ENCODE measurements at places on chromosomes 11 and 22.

- DNase-seq = no peak
- no peaks in the 10 kb centered on the region for H3K36me3 ChIP-seq
- H3K27ac ChIP-seq = no peak overlapping the region
- peaks cover 5% of the 10 kb centered on the region for H3K4me1 ChIP-seq
- H3K4me3 ChIP-seq = no peak overlapping the region
- peaks cover 57% of the 10 kb centered on the region for H3K27me3 ChIP-seq
Observed at GRCh38 chr22:19770349-19771220, 10.0 kb downstream of the TBX1 start.

DNA sequence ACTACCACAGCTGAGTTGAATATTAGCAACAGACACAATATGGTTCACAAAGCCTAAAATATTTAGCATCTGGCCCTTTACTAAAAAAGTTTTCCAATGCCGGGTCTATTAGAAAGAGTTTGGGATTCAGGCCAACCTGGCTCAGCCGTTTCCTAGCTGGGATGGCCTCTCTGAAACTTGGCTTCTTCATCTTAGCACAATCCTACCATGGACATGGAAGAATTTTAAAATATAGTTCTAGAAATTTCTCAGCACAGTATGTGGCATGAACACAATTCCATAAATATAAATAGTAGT is 103.8 kb downstream of the RRAS2 start:
- no peak for DNase-seq
- no peak overlapping the region for H3K27ac ChIP-seq
- no peaks in the 10 kb centered on the region for H3K27me3 ChIP-seq

- peaks cover 3% of the 10 kb centered on the region for H3K4me1 ChIP-seq
- H3K4me3 ChIP-seq = no peak overlapping the region
- no peak overlapping the region for H3K27ac ChIP-seq
- H3K27me3 ChIP-seq = peaks cover 45% of the 10 kb centered on the region
Observed at GRCh38 chr11:71253794-71254193, 1.4 kb upstream of the SHANK2 start.

GRCh38 chr11:84819128-84819527 is 808.0 kb downstream of the DLG2 start:
- H3K36me3 ChIP-seq = no peaks in the 10 kb centered on the region
- no peak overlapping the region for H3K4me3 ChIP-seq
- H3K27me3 ChIP-seq = no peaks in the 10 kb centered on the region
- no peaks in the 10 kb centered on the region for H3K4me1 ChIP-seq

GRCh38 chr11:27611947-27612455 is 88.3 kb downstream of the BDNF start:
- H3K36me3 ChIP-seq = peaks cover 3% of the 10 kb centered on the region
- no peaks in the 10 kb centered on the region for H3K4me1 ChIP-seq
- no peak for DNase-seq
- H3K27ac ChIP-seq = no peak overlapping the region
- no peak overlapping the region for H3K4me3 ChIP-seq

GRCh38 chr22:30453731-30454510 is 17.9 kb downstream of the SEC14L3 start:
- DNase-seq = peak; percentile 54
- no peaks in the 10 kb centered on the region for H3K4me1 ChIP-seq
- no peak overlapping the region for H3K27ac ChIP-seq
- peaks cover 5% of the 10 kb centered on the region for H3K27me3 ChIP-seq

- H3K27me3 ChIP-seq = peaks cover 4% of the 10 kb centered on the region
- no peak overlapping the region for H3K4me3 ChIP-seq
- no peak for DNase-seq
Observed at GRCh38 chr11:94655291-94655690, 88.1 kb downstream of the PIWIL4 start.

DNA sequence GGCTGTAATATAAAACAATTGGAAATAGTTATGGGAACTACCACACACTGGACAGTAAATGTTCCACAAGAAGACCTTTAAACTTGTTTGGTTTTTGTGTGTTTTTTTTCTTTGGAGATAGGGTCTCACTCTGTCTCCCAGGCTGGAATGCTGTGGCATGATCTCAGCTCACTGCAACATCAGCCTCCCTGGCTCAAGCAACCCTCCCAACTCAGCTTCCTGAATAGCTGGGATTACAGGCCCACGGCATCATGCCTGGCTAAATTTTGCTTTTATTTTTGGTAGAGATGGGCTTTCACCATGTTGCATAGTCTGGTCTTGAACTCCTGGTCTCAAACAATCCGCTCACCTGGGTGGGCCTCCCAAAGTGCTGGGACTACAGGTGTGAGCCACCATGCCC is 121.0 kb downstream of the MPPED2 start:
- no peaks in the 10 kb centered on the region for H3K4me1 ChIP-seq
- no peak for DNase-seq
- H3K36me3 ChIP-seq = no peaks in the 10 kb centered on the region
- no peak overlapping the region for H3K27ac ChIP-seq

DNA sequence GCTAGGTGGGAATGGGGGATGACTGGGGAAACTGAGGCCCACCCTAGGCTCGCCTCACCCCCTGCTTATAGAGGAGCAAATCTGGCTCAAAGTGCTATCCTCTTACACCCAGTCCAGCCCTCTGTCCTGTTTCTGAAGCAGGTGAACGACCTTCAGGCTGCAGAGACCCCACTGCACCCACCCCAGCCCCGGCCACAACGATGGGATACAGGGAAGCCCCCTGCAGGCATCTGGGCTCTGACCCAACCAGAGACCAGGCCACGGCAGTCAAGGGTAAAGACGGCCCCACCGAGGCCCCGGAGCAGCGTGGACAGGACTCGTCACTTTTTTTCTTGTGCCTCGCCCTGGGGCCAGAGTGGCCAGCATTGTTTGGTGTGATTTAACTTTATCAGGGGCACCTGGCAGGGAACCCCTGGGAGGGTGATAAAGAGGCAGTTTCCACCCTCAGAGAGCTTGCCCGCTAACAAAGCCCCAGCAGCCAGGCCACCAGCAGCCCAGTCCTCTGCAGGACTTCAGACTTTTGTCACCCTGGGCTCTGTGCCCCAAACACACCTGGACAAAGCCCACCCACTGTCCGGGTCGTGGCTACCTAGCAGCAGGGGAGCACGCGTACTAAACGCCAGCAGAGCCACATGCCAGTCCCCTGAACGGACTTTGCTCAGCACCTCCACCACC is 612.6 kb downstream of the TBC1D22A start:
- H3K4me3 ChIP-seq = no peak overlapping the region
- H3K36me3 ChIP-seq = no peaks in the 10 kb centered on the region
- peaks cover 2% of the 10 kb centered on the region for H3K27me3 ChIP-seq
- H3K27ac ChIP-seq = no peak overlapping the region
- no peaks in the 10 kb centered on the region for H3K4me1 ChIP-seq
- DNase-seq = no peak

GRCh38 chr11:46414879-46415278 is 23.3 kb upstream of the CHRM4 start:
- H3K27me3 ChIP-seq = no peaks in the 10 kb centered on the region
- H3K4me3 ChIP-seq = no peak overlapping the region
- peaks cover 12% of the 10 kb centered on the region for H3K4me1 ChIP-seq
- no peak for DNase-seq

- H3K27me3 ChIP-seq = no peaks in the 10 kb centered on the region
- no peak overlapping the region for H3K4me3 ChIP-seq
- H3K27ac ChIP-seq = no peak overlapping the region
Observed at GRCh38 chr11:123093739-123094138, 31.8 kb upstream of the HSPA8 start.

GRCh38 chr11:12429155-12429554 is 51.8 kb downstream of the PARVA start:
- H3K4me3 ChIP-seq = no peak overlapping the region
- no peaks in the 10 kb centered on the region for H3K36me3 ChIP-seq
- H3K27me3 ChIP-seq = no peaks in the 10 kb centered on the region
- no peak overlapping the region for H3K27ac ChIP-seq

GRCh38 chr11:75910426-75911145 is 95.6 kb downstream of the UVRAG start:
- no peak for DNase-seq
- no peaks in the 10 kb centered on the region for H3K27me3 ChIP-seq
- peaks cover 19% of the 10 kb centered on the region for H3K36me3 ChIP-seq
- H3K4me3 ChIP-seq = no peak overlapping the region
- H3K4me1 ChIP-seq = peaks cover 21% of the 10 kb centered on the region
- H3K27ac ChIP-seq = no peak overlapping the region

DNA sequence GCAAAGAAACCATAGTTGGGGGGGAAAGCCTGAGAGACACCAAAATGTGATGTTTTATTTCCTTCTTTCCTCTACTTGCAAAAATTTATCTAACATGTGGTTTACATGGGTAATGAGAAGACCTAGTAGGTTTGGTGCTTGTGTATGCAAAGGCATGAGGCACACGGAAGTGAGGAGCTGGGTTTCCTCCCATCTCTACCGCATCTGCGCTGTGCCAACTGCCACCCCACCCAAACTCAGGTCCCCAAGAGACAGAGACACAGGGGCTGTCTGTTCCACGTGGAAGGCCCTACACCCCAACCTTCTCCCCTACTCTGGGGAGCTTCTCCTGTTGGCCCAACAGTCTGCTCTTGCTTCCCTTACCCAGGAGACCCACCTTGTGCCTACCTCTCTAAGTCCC is 4.8 kb downstream of the RTL6 start:
- H3K4me3 ChIP-seq = no peak overlapping the region
- peaks cover 24% of the 10 kb centered on the region for H3K4me1 ChIP-seq
- H3K27ac ChIP-seq = no peak overlapping the region
- H3K27me3 ChIP-seq = no peaks in the 10 kb centered on the region
- DNase-seq = no peak
- peaks cover 10% of the 10 kb centered on the region for H3K36me3 ChIP-seq

DNA sequence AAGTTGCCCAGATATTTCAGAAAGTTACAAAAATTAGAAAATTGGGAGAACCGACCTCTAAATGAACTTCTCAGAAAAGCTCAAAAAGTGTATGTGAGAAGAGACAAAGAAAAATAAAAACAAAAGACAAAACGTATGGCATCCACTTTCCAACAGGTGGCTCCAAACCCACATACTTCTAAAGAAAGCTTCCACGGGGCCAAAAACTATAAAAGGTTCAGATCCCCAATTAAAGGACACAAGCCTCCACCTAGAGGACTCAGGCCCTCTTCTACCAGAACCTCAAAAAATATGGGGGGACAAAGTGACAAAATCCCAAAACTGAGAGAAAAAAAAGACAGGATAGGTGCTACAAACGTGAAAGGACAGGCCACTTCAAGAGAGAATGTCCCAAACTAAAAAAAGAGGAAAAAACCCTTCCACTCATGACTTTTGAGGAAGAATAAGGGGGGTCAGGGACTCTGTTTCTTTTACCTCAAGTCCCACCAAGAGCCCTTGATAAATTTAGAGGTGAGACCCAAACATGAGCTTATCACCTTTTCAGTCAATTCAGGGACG is 8.8 kb downstream of the SCGB2A1 start:
- H3K36me3 ChIP-seq = no peaks in the 10 kb centered on the region
- H3K27me3 ChIP-seq = peaks cover 6% of the 10 kb centered on the region
- no peak overlapping the region for H3K27ac ChIP-seq
- no peak overlapping the region for H3K4me3 ChIP-seq

DNA sequence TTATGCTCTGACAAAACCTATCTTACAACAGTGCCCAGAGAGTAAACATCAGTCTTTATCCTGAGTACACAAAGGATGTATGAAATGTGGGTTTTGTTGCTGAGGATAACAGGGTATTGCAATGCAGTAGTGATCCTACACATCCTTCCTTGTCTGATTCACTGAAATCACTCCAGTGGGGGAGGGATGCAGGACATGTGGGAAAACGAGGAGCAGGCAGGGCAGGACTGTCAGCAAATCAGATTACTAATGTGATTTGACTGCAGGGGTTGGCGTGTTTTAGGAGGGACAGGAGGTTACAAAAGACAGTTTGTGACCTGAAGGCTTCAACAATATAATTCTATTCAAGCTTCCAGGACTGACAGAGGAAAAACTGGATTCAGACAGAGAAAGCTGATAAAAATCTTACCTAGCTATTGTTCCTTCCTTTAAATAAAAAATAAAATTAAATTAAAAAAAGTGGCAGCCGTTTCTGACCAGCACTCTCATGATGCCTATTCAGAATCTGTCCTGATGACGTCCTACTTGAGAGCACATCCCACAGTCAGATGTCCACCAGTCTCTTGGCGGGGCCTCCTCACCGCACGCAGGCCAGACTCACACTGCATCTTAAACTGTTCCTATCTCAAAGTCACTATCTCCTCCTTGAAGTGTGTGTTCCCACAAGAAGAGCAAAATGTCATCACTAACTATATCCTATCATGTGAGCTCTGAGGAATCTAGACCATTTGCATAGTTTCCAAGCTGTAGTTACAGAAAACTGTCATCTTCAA is 50.6 kb upstream of the MN1 start:
- DNase-seq = no peak
- no peak overlapping the region for H3K27ac ChIP-seq
- H3K36me3 ChIP-seq = peaks cover 51% of the 10 kb centered on the region
- H3K27me3 ChIP-seq = no peaks in the 10 kb centered on the region

DNA sequence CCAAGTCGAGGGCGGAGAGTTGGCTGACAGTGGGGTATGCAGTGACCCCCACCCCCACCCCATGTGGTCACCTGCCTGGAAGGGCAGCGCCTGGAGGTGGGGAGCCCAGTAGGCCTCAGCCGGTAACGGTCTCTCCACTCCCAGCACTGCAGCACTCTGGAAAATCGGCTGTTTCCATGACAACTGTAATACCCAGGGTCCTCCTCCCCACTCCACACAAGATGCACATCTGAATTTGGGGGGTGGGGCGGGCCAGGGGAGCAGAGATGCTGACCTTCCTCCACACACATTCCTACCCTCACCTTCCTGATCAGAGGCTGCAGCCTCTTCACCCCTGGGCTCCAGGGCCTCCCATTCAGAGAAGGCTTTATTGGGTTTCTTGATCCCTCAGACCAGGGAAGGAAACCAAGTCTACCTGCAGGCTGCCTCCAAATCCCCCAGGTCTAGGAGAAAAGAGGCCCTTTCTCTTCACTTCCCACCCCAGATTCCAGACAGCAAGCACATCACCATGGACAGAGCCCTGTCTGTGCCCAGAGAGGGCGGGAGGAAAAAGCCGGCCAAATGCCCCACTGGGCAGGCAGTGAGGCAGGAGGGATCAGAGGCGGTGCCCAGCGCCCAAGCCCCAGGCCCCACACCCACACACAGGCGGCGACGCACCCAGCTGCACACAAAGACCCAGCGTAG is 46.5 kb downstream of the SLC22A12 start:
- peaks cover 1% of the 10 kb centered on the region for H3K4me1 ChIP-seq
- H3K4me3 ChIP-seq = no peak overlapping the region
- no peak for DNase-seq

- H3K4me3 ChIP-seq = no peak overlapping the region
- no peak overlapping the region for H3K27ac ChIP-seq
- H3K4me1 ChIP-seq = no peaks in the 10 kb centered on the region
- H3K27me3 ChIP-seq = peaks cover 4% of the 10 kb centered on the region
- peaks cover 5% of the 10 kb centered on the region for H3K36me3 ChIP-seq
- DNase-seq = peak; percentile 46
Observed at GRCh38 chr11:59918987-59919589, 19.1 kb upstream of the OOSP1 start.

DNA sequence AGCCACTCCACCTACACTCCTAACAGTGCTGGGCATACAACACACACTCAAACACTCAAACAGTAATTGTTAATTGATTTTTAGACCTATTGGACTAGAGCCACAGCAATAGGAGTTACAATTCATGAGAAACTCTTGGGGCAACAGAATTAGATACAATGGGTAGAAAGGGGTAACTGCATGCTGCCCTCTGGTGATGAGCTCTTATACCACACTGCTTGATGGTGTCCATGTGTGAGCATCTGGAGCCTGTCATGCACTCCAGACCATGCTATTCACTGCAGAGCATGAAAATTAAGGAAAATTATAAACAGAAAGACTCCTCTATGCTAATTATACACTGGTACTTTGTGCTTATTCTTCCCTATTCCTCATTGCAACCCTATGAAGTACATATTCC is 975.5 kb upstream of the CCDC90B start:
- H3K4me1 ChIP-seq = no peaks in the 10 kb centered on the region
- H3K27ac ChIP-seq = no peak overlapping the region

Data from activated naive CD4-positive, alpha-beta T cell treated with anti-CD3 and anti-CD28 coated beads for 36 hours (primary cell).